ENCODE measurements at places on chromosomes 1 and 21.

GRCh38 chr1:94827434-94827833 is 7.3 kb downstream of the SLC44A3 start:
- H3K27ac ChIP-seq, result no peak overlapping the region
- no peaks in the 10 kb centered on the region for H3K27me3 ChIP-seq
- H3K4me1 ChIP-seq, result no peaks in the 10 kb centered on the region
- ATAC-seq, result no peak
- no peaks in the 10 kb centered on the region for H3K36me3 ChIP-seq
- H3K4me3 ChIP-seq, result no peak overlapping the region

- H3K27me3 ChIP-seq, result no peaks in the 10 kb centered on the region
- H3K36me3 ChIP-seq, result no peaks in the 10 kb centered on the region
- H3K27ac ChIP-seq, result no peak overlapping the region
- no peak for ATAC-seq
- no peaks in the 10 kb centered on the region for H3K4me1 ChIP-seq
These were observed 20.8 kb upstream of the TENT5C start for GRCh38 chr1:117585086-117585485.

- no peaks in the 10 kb centered on the region for H3K27me3 ChIP-seq
- H3K4me1 ChIP-seq, result peaks cover 12% of the 10 kb centered on the region
- no peaks in the 10 kb centered on the region for H3K36me3 ChIP-seq
- peak overlapping the region; percentile 93 for H3K4me3 ChIP-seq
- peak overlapping the region; percentile 93 for H3K27ac ChIP-seq
These were observed 951 bp downstream of the GGPS1 start for GRCh38 chr1:235329139-235329902.

DNA sequence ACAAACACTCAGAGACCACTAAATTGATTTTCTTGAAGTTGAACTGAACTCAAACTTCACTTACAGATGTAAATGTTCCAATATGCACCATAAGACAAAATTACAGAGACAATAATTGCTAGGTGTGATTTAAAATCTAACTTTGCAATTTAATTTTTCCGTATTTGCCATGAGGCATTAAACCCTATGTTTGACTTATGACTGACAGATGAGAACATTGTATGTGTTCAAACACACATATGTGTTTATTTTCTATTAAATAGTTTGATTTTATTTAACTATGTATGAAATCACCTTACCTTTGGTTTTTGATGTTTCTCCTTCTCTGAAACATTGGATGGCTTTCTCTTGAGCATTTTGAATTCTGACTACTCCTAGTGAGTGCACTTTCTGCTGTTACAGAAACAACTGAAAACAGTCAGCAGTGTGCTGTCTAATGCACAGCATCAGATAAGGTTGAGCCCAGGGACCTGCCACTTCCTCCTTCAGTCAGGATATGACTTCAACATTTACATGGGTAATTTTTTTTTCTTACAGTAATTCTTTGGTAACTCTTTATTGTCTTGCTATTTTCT is at the start of gene SAMSN1:
Gene SAMSN1, minus strand, starts transcription at position 410 of the 575 bp plus-strand sequence. Its CDS starts 54 bp downstream, at position 356.
- H3K4me3 ChIP-seq, result peak within 1 kb of the TSS; percentile 7
- H3K36me3 ChIP-seq, result no peaks in the 10 kb centered on the region
- peak within 1 kb of the TSS; percentile 18 for H3K27ac ChIP-seq
- peak; percentile 41 for ATAC-seq
- no peaks in the 10 kb centered on the region for H3K27me3 ChIP-seq

DNA sequence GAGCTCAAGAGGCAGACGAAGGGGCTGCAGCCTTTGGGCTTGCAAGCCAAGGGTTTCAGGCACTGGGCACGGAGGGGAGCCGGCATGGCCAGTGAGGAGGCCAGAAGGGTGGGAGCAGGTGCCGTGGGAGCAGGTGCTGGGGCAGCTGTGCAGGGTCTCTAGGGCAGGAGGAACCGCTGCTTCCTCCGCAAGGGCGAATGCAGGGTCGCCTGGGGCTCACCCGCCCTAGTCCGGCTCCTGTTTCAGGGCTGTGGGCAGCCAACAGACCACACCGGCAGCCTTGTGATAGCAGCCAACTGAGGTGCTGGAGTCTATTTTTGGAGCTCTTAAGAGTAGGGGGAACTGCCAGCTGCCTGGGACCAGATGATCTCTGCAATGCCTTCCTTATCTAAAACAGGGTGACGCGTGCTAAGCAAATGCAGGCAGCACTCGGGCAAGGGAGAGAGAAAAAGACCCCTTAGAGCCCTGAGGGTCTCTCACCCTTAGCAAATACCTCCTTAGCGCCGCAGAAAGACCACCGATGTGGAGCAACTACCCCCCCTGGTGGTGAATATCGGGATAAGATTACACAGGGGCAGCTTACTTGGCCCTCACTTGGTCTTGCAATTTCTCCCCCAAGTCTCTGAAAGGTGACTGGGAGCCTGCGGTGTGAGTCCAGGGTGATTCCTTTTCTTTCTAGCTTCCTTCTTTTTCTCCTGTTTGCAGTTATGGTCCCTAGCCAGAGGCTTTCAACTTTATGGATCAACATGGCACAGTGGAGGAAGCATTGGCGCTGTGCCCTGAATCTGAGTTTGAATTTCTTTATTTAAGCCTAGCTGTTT is 20.7 kb upstream of the MAPKAPK2 start:
- peaks cover 22% of the 10 kb centered on the region for H3K4me1 ChIP-seq
- ATAC-seq, result peak; percentile 50
- no peaks in the 10 kb centered on the region for H3K36me3 ChIP-seq
- H3K4me3 ChIP-seq, result peak overlapping the region; percentile 23
- H3K27me3 ChIP-seq, result peaks cover 4% of the 10 kb centered on the region

DNA sequence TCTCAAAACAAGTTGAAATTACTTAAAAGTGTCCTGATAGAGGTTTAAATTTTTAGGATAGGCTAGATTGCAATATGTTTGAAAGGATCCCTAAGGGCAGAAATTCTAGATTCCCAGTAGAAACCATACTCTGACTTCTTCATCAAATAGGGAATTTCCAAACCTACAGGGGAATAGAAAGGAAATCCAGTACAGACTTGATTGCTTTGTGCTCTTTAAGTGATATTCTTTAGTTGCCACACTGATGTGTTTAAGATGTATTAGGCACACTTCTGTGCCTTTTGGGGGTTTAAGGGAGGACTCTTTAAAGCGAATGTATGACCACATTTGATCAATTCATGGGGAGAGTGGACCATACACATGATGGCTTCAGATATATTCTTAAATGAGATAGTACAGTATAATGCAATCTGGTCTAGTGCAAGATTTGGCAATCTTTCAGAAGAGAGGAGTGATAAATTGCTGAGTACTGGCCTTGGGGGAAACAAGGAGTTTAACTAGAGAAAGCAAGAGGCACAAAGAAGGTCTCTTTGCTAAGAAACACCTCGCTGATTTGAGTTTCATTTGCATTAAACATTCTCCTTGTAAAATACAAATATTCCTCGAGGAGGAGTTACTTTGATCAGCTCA is 268.8 kb upstream of the NR5A2 start:
- no peaks in the 10 kb centered on the region for H3K4me1 ChIP-seq
- H3K27me3 ChIP-seq, result no peaks in the 10 kb centered on the region
- H3K4me3 ChIP-seq, result no peak overlapping the region

DNA sequence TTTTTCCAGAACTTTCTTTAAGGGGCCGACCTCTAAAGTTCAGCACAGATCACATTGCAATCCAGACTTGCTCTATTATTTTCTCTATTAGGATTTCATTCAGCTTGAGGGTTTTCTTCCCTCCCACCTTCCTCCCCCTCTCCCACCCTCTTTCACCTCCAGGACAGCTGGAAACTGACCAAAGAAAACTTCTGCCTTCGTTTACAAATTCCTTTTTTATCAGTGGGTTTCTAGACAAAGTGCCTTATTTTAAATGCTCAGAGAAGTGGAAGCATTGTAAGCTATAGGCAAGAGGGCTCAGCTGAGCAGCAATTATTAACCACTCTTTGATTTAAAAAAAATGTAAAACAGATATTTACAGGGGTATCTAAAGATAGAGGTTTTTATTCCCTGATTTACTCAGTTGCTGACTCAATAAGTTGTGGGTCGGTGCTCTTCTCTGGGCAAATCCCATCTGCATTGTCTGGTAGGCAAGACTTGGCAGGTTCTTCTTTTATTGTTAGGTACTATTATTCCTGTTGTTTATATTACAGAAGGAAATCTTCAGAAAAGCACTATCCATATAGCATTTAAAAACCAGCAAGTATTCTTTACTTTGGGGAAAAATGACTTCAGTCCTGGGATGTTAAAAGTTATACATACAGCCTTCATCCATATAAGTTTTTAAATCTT is 277.0 kb upstream of the C1orf105 start:
- H3K27me3 ChIP-seq, result no peaks in the 10 kb centered on the region
- H3K27ac ChIP-seq, result peak overlapping the region; percentile 89
- H3K36me3 ChIP-seq, result peaks cover 2% of the 10 kb centered on the region
- peaks cover 34% of the 10 kb centered on the region for H3K4me1 ChIP-seq
- peak overlapping the region; percentile 53 for H3K4me3 ChIP-seq
- no peak for ATAC-seq
